ENCODE measurements at places on chromosomes 13 and 19.

DNA sequence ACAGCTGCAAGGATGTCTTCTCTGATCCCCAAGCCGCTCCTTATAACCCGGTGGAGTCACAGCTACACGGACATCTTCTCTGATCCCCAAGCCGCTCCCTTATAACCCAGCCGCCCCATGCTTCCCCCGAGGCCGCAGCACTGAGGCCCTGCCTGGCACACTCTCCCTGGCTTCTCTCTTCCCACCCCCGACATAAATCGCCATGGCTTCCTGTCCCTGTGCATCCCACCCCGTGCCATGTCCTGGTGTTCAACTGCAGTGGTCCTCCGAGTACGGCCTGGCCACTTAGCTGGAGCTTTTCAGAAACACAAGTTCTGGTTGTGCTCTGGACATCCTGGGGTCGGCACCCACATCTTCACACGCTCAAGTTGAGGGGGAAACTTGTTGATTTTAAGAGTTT lies 60.4 kb downstream of the RASA3 start:
- DNase-seq: no peak

DNA sequence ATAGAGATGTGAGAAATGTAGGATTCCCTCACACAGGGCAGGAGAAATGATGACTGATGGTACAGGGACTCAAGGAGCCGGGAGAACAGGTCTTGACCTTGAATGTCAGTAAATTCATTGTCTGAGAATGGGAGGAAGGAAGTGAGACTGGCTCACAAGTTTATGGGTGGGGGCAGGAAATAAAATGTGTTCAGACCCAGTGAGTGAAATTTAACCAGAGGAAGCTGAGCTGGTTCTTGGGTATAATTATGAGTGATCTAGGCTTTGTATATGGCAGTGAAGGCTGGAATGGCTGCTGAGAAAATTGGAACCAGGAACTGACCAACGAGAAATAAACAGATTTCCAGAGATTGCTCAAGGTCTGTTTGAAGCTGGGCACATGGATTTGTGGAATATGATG lies 6.3 kb upstream of the IGSF23 start:
- no peak for DNase-seq

DNA sequence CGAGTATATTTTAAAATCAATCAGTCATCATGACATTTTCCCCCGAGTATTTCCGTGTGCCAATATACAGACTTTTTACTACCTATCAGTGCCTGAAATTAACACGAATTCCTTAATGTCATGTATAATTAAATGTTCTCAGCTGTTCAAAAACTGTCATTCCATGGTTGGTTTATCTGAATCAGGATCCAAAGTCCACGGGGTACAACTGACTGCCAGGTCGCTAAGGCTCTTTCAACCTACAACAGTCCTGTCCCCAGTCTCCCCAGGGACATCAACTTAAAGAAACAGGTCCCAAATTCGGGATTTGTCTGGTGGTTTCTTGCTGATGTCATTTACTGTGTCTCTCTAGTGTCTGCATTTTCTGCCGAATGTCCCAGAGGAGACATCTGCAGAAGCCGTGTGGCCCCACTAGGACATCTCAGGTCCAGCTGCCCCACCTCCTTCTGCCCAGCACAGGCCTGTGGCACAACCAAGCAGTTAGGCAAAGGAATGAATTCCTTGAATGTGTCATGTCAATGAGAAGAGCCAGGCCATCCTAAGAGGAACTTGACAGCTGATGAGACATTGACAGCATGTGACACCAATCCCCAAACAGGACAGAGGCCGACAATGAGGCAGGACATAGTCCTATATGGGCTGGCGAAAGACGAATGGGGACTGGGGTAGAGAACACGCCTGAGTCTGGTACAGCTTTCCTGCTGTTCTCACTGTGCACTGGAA lies 109.5 kb downstream of the STK24 start:
- no peak for DNase-seq

- no peak for DNase-seq
Observed at GRCh38 chr19:35015270-35015953, 14.9 kb upstream of the SCN1B start.

GRCh38 chr13:34805347-34805746 lies 136.7 kb upstream of the NBEA start:
- no peak for DNase-seq

DNA sequence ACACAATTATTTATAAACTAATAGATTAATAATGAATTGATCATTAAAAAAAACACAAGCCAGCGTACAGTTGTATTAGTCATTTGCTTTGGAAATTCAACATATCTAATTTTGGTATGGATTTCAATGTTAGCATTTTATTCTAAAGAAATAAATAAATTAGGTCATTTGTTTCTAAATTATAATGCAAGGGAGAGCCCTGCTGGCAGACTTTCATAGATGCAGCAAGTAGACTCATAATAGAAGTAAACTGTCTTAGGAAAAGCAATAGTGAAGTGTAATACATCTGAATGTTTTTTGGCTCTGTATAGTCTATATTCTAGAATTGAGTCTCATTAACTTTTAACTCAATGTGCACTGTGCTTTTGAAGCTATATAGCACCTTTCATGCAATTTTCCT lies 982.4 kb upstream of the MIR17HG start:
- DNase-seq: no peak

DNA sequence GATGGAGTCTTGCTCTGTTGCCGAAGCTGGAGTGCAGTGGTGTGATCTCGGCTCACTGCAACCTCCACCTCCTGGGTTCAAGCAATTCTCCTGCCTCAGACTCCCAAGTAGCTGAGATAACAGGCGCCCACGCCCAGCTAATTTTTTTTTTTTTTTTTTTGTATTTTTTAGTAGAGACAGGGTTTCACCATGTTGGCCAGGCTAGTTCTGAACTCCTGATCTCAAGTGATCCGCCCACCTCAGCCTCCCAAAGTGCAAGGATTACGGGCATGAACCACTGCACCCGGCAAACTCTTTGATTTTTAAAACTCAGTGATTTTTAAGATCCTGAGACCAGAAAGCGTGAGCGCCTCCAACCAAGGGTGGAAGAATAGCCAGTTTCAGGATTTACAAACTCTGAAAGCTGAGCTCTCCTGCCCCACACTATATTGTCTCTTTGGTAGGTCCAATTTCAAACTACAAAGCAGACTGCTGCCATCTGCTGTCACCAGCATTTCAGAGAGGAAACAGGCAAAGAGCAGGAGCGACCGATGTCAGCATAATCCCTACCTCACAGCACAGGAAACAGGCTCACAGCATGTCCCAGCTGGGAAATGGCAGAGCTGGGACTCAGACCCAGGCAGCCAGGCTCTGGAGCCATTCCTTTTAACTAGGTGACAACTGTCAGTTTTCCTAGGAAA lies 9.2 kb downstream of the NOSIP start:
- no peak for DNase-seq

DNA sequence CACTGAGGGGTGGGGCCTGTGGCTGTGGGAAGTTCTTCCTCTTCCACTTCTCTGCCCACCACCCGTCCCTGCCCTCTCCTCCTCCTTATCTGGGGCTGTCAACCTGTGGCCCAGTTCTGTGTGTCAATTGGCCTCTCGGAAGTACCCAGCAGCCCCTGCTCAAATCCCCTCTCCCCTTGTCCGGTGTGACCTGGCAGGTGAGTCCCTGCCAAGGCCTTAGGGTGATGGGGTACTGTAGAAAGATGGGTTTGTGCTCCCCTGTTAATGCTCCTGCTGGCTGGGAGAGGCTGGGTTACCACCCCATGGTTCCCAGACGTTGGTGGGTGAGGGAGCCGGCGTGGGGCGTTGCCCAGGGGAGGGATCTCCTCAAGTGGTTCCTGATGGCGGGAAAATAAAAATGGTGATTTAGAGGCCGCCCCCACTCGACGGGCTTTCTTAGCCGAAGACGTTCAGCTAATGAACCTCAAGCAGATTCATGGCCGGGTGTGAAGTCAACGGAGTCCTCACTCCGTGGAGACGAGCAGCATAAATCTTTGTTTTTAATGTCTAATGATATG lies 141.2 kb downstream of the URI1 start:
- DNase-seq: peak; percentile 42

DNA sequence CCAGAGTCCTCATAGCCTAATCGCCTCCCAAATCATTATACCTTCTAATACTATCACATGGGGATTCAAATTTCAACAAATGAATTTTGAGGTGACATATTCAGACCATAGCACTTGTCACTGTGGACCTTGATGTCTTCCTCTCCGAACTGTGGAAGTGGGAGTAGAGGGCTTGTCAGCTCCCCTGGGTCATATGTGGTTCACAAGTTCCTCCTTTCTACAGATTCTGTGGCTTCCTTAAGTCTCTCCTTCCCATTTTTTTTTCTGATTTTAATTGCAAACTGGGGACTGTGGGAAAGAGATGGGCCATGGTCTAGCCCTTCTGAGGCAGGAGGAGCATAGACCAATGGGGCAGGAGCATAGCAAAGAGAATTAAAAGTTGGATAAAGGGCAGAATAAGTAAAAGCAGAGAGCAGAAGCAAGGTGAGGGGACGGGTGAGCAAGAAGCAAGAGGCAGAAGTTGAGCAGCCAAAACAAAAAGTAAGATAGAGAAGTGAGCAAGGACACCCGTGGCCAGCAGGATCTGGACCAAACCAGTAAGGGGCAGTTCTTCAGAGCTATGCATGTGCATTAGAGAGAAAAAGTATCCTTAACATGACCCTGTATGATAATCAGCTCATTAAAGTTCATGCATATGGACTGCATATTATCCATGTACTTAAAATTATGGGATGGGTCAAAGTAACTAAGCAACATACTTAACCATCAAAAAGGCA lies 2.6 kb upstream of the SIGLEC7 start:
- DNase-seq: no peak
